ENCODE measurements at places on chromosomes 13 and 19.

DNA sequence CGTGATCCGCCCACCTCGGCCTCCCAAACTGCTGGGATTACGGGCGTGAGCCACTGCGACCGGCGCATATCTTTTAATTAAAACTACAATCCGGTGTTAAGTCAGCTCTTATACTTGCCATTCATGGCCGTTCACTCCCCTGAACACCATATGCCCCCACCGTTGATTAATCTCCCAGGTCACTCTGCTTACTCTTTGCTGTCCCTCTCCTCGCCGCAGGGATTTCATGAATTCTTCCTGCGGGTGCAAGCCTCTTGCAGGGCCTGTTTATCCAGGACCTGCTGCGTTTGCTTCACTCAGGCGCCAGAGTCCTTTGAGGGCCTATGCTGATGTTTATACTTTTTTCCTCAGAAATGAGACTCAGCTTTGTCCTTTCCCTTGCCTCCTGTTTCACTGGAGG lies 996 bp downstream of the ERVV-2 start:
- DNase-seq: no peak

- no peak for DNase-seq
These were observed 15.4 kb upstream of the CD22 start for GRCh38 chr19:35313587-35313986.

GRCh38 chr13:59960683-59961082 lies 203.0 kb downstream of the DIAPH3 start:
- no peak for DNase-seq

GRCh38 chr13:113493315-113493951 lies 2.9 kb upstream of the DCUN1D2 start:
- no peak for DNase-seq

DNA sequence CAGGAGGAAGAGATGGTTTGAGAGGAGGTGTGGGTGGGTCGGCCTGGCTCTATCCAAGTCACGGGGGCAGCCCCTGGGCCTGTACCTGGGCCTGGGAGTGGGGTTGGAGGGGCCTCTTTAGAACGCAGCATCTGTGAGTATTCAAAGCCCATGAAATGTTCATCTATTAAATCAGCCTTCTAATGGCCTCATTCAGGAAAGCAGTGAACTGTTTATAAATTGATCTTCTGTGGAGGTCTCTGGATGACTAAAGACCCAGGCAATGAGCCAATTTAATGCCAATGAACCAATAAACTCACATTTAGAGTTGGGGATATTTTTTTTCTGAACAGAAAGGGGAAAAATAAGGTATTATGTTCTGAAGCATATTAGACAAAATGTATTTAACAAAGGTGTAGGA lies 19.9 kb upstream of the GGACT start:
- DNase-seq: no peak

- DNase-seq: peak; percentile 19
These were observed 2.8 kb downstream of the PTGER1 start for GRCh38 chr19:14472202-14472938.

DNA sequence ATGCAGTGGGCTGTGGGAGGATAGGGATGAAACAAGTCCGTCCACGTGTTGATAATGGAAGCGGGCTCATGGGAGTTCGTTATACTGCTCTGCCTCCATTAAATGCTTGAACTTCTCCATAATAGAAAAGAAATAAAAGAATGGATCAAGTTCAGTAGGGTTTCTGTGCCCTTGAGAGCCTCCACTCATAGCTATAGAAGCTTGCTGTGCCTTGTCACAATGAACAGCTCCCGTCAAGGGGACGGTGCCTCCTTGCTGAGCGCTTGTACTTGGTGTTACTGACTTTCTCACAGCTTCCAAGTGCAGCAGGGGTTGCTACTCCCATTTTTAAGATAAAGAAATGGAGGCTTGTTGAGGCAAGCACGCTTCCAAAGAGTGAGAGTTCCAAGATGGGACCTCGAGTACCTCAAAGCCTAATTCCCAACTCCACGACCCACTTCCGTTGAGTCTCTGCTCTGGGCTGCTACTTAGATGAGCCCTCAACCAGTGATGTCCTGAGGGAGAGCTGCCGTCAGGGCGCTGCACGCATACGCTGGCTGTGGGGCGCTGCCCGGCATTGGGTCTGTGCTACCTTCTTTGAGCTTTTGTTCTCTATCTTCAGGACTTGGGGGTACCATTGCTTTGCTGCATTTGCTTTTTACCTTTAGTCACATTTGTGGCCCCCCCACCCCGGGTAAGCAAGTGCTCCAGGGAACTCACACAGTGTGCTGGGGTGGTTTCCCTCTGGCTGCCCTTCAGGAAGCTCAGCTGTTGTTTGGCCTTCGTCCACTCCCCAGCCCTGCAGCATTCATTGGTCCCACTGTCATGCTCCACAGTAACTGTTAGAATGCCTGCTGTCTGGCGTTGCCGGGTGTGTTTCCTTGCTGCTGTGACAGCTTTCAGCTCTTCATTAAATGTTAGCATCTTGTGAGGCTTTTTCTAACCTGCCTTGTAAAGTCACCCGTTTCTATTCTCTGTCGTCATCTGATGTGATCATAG lies 9.5 kb downstream of the SNRNP70 start:
- peak; percentile 14 for DNase-seq

DNA sequence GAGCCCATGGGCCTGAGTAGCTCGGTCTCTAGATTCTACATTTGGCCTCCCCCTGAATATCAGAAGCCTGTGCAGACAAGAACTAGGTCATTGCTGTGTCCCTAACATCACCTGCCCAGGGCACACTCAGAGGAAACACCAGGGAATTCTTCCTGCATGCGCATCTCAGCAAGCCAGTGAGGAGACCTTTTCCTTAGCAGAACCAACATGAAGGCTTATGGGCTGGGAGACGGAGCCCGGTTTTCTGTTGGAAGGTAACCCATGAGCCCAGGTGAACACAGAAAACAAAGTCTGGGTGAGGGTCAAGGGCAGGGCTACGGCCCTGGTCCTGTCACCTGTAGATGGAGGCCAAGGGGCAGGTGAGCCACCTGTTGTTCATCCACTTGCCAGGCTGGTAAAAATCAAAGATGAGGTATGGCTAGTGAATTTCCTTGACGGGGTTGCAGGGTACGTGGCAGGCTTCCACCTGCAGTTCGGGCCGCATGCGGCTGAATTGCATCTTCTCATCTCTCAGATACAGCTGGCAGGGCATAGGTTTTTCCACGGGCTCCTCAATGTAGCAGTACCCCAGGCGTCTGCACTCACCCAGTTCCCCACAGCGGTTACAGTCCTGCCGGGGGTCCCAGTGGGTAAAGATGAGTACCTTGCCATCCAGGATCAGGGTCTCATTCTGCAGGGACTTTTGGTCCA lies 3.6 kb upstream of the FAM187B start:
- no peak for DNase-seq

DNA sequence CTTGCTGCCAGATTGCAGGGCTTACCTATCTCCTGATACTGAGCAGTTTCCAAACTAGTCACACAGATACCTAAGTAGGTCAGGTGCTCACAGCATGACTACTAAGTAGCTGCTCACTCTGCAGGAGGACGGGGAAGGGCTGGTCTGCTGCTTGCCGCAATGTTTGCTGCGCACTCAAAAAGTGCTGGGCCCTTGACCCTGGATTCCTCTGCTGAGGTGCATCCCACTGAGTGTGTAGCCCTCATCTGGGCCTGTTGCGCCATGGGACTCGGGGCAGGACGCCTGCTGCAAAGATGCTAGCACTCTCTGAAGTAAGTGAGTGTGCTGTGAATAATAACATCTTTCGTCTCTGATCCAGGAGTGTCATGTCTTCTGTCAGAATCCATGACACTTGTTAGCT lies 59.2 kb upstream of the MEDAG start:
- DNase-seq: no peak

GRCh38 chr13:77530875-77531274 lies 4.6 kb upstream of the SCEL start:
- DNase-seq: no peak

DNA sequence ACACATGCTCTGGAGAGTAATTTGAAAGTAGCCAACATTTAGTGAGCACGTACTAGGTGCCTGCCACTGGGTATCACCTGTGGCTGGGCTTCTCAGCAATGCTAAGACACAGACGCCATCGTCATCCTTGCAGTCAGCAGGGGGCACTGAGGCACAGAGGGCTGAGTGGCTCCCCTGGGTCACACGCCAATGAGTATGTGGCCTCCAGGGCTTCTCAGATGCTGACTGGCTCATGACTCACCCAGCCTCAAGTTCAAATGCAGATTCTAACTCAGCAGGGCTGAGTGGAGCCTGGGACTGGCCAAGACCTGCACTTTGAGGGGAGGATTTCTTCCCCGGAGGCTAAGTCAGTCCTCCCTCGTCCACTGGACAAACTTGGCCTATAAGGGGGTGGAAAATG lies 115.1 kb upstream of the CACNA1A start:
- DNase-seq: no peak

DNA sequence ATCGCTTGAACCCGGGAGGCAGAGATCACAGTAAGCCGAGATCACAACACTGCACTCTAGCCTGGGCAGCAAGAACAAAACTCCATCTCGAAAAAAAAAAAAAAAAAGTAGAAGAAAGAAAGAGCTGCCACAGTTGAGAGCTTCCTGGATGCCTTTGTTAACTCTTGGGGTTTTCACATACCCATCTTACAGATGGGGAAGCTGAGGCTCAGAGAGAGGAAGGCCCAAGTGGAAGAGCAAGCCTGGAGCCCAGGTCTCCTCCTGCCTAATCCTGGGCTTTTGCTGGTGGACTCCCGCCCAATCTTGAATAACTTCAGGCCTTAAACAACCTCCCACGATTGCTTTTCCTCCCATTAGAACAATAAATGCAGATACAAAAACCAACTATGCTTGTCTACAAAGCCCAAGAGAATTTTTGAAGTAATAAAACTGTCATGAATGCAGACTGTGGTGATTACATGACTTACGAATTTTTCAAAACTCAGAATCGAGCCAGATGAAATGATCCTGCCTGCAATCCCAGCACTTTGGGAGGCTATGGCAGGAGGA lies 41.7 kb downstream of the LTBP4 start:
- DNase-seq: no peak

- DNase-seq: peak; percentile 86
These were observed 21.8 kb downstream of the EVI5L start for GRCh38 chr19:7851623-7852500.

DNA sequence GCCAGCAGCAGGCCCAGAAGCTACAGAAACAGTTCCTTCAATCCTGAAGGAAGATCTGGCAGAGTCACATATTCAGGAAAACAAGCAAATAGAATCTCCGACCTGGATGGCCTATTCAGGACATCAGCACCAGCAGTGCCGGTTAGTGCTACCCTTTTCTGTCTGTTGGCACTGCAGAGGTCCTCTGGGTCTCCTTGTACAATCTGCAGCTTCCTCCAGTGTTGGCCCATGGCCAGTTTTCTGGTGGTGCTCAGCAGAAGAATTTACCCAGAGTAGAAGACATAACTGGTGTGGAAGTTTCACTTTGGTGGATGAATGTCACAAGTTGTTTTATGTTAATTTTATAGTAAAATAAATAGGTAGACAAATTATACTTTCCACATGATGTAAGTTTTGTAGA lies 498.1 kb downstream of the COG6 start:
- no peak for DNase-seq

- no peak for DNase-seq
These were observed 2.5 kb upstream of the TMEM59L start for GRCh38 chr19:18610245-18610555.

GRCh38 chr13:75792526-75793187 lies 156.5 kb downstream of the LMO7 start:
- no peak for DNase-seq

GRCh38 chr19:8081569-8082550 lies 29.3 kb downstream of the CCL25 start:
- DNase-seq: no peak

DNA sequence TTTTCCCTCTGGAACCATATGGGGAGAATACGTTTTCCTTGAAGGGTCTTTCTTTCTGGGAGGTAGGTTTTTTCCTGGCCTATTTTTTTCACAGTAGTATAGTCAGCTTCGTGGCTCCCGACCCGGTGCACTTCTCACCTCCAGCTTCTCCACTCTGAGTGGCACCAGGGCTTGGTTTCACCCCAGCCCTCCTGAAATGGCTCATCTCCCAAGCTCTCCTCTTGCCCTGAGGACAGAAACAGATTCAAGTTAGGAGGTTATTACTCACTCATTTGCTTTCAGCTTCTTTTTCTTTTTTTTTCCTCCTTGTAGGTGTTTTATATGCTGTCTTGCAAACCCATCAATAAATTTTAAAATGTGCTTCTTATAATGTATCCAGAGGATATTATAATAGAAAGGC lies 199.3 kb downstream of the RFC3 start:
- DNase-seq: no peak

DNA sequence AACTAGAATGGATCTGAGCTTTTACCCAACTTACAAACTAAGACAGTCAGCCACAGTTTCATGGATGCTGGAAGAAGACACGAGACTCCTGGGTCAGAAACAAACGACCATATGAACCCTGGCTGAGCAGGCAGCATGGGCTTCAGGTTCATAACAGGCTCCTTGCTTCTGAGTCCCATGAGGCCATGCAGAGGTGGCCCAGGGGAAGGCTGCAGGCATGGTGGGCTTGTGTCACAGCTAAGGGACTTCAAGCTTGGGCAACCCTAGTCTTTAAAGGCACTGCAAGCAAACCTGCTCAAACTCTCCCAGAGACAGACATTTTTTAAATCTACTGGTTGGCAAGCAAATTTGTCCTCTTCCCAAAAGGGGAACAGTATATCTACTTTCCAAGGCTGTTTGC lies 5.1 kb upstream of the ARHGEF7 start:
- no peak for DNase-seq

GRCh38 chr19:55379174-55379573 lies 2.5 kb downstream of the TMEM190 start:
- DNase-seq: no peak
